ENCODE measurements at places on chromosomes 6 and 20.

- DNase-seq = no peak
Observed at GRCh38 chr6:131062241-131063027, 611 bp downstream of the EPB41L2 start.

DNA sequence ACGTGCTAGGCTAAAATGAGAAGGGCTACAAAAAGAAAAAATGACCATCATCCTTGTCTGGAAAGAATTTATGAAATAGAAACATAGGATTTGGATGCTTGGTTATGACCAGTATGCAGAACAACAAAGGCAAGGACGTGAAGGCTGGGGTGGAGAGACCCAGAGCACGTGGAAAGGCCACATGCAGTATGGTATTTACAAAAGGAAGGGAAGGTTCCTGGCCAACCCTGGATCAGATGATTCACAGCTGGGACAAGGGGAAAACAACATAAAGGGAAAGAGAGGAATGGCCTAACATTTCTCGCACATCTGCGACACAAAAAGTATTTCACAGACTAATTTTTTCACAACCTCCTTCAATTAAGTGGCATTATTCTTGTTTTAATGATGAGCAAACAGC lies 8.2 kb downstream of the STX7 start:
- no peak for DNase-seq

DNA sequence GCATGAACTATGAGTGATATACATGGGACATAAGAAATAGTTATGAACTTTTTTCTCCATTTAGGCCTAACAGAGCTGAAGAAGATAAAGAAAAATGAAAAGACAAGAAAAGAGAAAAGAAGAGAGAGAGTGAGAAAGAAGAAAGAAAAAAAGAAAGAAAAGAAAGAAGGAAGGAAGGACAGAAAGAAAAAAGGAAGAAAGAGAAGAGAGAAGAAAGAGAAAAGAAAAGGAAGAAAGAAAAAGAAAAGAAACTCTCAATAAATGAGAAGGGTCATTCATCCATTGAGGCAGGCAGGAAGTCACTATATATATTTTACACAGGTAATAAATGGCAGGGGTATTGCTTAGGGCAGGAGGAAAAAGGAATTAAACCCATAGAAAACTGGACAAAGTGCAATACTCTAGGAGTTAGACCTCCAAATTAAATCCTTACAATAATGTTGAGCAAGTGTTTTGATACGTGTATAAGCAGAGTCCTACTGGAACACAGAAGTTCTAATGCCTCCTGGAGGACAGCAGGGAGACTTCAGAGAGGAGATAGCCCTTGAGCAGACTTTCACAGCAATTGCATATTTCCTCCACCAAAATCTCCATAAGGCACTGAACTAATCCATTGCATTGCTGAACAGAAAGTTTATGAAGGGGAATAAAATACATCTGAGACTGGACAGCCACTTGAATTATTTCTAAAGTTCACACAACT lies 86.4 kb upstream of the TENT5A start:
- DNase-seq = no peak

- DNase-seq = no peak
Observed at GRCh38 chr6:161189891-161190290, 84.0 kb downstream of the AGPAT4 start.

DNA sequence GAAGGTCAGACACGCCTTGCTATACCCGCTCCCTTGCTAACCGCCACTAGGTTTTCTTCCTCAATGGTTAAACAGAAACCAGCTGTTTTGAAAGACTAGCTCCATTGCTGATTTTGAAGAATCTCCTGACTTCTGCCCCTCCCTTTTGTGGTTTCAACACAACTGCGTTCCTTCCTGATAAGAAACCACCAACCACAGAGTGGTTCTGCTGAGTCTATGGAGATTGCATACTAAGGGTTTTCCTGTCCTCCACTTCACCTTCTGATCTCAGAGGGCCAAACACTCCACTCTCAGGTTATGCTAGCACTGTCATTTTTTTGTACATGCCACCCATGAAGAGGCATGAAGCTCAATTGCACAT lies 207.9 kb downstream of the MYLK4 start:
- peak; percentile 72 for DNase-seq

GRCh38 chr6:27871924-27872638 lies 40.1 kb downstream of the OR2B2 start:
- peak; percentile 85 for DNase-seq
